ENCODE measurements at places on chromosomes 3 and 15.

DNA sequence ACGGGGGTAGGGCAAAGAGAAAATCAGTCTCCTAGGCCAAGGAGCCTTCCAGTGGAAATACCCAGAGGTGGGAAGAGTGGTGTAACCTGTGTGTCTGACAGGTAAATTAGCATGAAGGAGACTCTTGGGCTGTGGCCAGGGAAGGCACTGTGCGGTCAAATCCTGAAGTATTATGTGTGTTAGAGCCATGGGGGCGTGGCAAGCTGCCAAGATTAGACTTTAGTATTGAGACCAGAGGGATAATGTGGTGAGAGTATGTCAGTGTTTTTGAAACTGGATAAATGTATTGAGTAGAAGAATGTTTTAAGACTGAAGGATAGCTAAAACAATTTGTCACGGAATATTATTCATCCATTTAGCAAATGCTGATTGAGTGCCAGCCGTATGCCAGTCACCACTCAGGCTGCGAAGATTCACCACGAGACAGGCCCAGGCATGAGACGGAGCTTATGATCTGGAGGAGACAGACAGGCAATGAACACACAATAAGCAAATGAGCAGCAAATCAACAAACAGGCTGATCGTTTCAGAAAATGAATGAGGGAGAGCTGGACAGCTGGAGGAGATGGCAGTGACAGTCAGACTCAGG is 445.9 kb downstream of the MCTP2 start:
- DNase-seq, result no peak

DNA sequence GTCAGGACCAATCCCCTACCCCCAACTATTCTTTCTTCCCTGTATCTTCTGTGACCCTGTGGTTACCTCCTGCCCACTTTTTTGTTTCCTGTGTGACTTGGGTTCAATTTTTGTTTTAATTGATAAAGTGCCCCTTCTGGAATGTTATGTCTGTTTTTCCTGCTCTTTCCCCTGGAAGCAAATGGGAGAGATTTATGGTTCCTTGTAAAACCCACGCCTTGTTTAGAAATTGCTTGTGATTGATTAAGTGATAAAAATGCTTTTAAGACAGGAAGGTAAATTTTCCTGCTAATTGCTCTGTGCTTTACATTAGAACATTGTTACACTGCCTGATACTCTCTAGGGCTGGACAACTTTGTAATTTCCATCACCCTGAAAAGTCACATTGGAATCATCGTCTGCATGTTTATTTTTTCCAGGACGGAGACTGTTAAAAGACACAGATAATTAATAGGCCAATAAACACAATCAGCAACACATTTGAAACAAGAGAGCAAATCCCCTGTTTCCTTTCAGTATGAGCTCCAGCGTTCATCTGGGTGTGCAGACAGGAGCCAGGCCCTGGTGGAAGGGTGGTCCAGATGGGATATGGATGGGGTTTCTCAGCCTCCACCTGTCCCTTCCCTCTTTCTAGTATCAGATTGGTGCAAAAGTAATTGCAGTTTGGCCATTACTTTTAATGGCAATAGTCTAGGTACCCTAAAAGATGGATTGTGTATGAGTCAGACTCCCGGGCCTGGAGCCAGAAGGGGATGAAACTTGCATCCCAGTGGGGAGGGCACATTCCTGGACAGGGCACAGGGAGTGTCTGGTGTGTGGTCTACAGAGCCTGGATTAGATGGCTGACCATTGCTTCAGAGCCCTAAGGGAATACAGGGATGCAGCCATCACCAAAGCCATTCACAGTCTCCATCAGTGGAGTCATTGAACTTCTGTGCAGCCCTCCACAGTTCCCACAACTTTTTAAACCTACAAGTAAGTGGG is 58.1 kb upstream of the AGBL1 start:
- no peak for DNase-seq

DNA sequence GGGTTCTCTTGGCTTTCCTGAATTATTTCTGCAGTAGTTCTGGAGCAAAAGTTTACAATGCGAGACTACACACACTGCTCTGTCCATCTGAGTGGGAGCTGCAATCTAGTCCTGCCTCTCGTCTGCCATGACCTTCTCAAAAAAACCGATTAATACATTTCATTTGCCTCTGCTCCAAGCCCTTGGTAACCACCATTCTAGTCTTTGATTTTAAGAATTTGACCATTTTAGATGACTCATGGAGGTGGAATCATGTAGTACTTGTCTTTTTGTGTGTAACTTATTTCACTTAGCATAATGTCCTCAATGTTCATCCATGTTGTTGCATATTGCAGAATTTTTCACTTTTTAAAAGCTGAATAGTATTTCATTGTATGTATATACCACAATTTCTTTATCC is 356.9 kb downstream of the SV2B start:
- no peak for DNase-seq

DNA sequence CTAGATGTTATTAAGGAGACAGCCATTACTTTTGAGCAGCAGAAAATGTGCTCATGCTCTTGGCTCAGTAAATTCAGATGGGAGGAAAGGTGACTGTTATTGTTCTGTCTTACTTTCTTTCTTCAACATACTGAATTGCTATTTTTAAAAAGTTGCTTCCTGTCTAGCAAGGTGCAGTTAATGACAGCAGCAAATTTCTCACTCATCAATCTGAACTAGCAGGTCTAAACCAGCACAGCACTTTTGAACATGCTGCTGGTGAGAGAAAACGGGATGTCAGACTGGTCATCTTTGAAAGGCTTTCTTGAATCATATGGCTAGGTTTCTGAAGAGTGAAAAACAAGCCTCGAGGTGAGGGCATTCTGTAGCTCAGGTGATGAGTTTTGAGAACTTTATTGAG is 384.7 kb downstream of the MFSD1 start:
- DNase-seq, result no peak

DNA sequence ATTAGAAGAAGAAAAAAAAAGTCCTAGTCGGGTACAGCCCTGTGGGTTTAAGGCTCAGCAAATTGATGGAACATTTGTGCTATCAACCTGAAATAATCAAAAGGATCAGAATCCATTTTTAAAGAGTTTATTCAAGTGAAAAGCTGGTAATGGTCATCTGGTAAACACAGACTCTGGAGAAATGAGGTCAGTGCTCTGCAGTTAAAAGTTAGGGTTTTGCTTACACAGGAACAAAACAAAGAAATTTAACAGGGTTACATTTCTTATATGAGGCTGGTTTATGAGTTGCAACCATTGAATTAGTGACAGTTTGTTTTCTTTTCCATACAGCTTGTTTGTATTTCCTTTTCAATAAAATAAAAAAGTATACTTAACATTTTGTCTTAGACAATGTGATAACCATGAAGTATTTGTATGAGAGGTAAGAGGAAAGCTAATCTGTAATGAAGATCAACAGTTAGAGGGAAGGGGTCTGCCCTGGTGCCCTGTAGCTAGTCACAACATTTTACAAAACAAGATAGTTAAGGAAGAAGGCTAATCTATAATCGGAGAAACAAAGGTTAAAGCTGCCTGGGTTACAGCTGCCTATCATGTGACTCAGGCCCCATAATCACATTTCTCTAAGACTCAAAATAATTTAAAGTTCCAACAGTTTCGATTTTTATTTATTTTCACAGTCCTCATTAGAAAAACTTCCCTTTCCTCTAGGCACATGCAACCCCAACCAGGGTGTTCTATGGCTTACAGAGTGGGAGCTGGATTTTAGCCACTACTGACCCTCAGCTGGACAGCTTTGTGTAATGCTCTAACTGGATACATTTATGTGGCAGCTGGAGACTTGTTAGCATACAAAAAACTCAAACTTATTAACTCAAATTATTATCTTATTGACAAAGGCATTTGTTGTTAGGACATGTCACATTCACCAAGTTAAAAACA is 98.1 kb upstream of the ACP3 start:
- no peak for DNase-seq

GRCh38 chr3:144521131-144521530 is 549.5 kb downstream of the DIPK2A start:
- no peak for DNase-seq
